ENCODE measurements at places on chromosomes 6 and 20.

- no peak for DNase-seq
Measured at GRCh38 chr20:19129976-19130612, 82.3 kb upstream of the SLC24A3 start.

GRCh38 chr6:37804586-37804985 is 14.9 kb upstream of the ZFAND3 start:
- DNase-seq, result no peak

- DNase-seq, result no peak
Measured at GRCh38 chr20:63024573-63025392, 18.0 kb upstream of the BHLHE23 start.

DNA sequence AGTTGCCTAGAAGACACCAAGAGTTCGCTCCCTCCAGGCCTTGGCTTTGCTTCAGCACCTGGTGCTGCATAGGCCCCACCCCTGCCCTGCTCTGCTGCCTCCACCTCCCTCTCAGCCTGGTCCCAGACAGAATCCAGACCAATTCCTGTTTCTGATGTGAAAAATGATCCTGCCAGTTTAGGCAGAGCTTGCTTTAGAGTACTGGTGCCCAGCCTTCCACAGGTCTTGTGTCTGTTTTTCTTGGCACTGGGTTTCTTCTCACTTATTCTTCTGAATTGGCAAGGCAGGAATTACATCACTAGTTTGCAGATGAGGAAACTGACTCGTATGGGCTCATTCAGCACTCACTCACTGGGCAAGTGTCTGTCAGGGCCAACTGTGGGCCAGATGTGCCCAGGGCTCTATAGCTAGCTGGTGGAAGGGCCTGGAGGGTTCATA is 53.0 kb downstream of the HLA-A start:
- no peak for DNase-seq
